ENCODE measurements at places on chromosomes 7 and 10.

DNA sequence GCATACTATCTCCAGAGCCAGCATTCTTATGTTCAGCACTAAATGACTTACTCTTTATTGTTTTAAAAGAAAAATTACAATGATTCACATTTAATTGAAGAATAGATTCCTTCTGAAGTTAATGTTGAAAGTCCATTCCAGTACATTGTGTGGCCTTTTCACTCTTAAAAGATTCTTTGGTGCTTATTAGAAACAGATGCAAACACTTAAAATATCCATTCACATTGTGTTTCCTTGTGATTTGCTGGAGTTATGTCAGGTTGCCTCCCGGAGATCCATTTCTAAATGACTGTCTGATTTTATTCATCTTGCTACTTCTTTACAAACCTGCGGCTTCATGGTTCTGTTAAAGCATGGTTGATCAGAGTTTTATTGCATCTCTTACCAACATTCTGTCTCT is 152.8 kb downstream of the FOXP2 start:
- no peak for DNase-seq

GRCh38 chr7:138000081-138000701 is 1.7 kb downstream of the CREB3L2 start:
- DNase-seq, result no peak

DNA sequence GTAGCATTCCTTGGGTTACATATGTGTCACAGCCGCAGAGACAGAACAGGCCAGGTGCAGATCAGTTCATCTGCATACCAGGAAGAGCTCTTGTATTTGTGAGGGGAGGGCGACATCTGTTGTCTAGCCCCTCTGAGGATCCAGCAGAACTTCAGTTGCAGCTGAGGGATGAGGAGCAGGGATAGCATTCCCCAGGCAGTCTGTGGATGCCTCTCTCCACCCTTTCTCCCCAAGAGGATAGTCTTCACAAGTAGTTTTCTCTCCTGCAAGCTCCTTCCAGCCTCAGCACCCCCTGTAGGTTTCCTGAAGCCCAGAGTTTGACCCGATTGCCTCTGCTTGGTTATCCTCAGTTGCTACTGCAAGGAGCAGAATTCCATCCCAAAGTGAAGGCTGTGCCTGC is 2.6 kb downstream of the SCD start:
- no peak for DNase-seq

- no peak for DNase-seq
Measured at GRCh38 chr10:27527666-27528295, 23.7 kb downstream of the RAB18 start.

GRCh38 chr7:5598769-5599371 is 175.2 kb upstream of the TNRC18 start:
- DNase-seq, result no peak

GRCh38 chr10:87618566-87619423 is 40.9 kb upstream of the PAPSS2 start:
- no peak for DNase-seq

DNA sequence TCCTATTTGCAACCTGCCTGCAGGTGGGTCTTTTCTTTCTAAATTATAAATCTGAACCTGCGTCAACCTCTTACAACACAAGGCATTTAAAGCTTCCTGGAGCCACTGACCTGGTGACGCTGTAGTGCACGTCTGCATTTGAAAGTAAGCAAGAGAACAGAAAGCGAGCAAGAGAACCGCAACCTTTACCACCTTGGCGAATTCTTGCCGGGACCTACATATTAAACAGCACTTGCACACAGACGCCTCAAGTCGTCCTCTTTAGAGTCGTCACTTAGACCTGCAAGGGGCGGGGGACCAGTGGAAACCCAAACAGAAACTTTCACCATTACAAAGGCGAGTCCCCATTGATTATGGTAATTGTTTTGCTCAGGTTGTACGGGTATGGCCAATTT is 9.5 kb downstream of the GLI3 start:
- DNase-seq, result no peak

GRCh38 chr10:11869219-11869618 is 46.1 kb downstream of the PROSER2 start:
- DNase-seq, result no peak

GRCh38 chr7:99679032-99679399 is 780 bp downstream of the CYP3A5 start:
- no peak for DNase-seq

All from lower leg skin (tissue), 4 donors.